IMR-90 (cell line): ENCODE measurements at places on chromosomes 1 and 21.

DNA sequence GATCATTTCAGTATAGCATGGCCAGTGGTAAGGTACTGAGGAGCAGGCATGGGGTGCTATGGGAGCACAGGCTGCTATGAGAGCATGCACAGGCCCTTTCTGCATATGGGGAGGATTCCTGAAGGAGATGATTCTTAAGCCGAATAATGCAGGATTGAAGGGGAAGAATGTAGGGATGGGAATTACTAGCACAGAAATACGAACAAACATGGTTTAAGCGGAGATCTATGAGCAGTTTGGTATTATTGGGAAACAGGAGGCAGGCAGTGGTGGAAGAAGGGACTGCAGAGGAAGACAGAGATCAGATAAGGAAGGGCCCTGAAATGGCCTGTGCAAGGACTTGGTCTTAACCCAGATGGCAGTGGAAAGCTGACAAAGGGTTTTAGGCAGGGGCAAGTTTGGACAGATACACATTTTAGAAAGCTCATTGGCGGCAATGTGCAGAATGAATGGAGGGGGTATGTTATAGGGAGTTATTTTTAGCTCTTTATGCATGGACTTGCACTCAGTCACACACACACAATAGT lies 1.7 kb downstream of the OSCP1 start:
- no peak overlapping the region for H3K27ac ChIP-seq
- no peak for DNase-seq
- H3K36me3 ChIP-seq: no peaks in the 10 kb centered on the region
- no peak overlapping the region for H3K4me3 ChIP-seq
- no peaks in the 10 kb centered on the region for H3K27me3 ChIP-seq

- no peaks in the 10 kb centered on the region for H3K36me3 ChIP-seq
- no peak for DNase-seq
- H3K4me3 ChIP-seq: no peak overlapping the region
- H3K27me3 ChIP-seq: no peaks in the 10 kb centered on the region; the same call in none of the 2 replicates
- no peak overlapping the region for H3K27ac ChIP-seq
These were observed 122.7 kb downstream of the FASLG start for GRCh38 chr1:172781513-172782140.

- no peaks in the 10 kb centered on the region for H3K27me3 ChIP-seq
- peak overlapping the region; percentile 85 for H3K27ac ChIP-seq
- H3K4me3 ChIP-seq: peak overlapping the region; percentile 22; the same call in 1 of the 2 replicates
- no peaks in the 10 kb centered on the region for H3K36me3 ChIP-seq
- peaks cover 6% of the 10 kb centered on the region for H3K4me1 ChIP-seq
These were observed 2.5 kb upstream of the BCL10 start for GRCh38 chr1:85278853-85279314.

DNA sequence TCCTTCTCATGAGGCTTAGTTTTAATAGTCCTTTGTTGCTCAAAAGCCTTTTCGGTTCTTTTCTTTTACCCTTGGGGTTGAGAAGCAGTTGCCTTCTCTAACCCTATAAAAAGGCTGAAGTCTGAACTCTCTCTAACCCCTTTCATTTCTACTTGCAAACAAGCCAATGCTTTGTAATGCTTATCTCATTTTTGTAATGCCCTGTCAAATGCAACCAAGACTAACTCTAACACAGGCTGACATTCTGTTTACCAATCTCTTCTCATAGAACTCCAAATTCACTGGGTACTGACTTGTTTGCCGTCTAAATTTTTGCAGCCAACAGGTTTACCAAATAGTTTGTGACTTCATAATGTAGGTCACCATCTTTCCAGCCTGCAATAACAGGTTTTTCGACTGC lies 233.9 kb upstream of the SNX7 start:
- DNase-seq: no peak
- H3K36me3 ChIP-seq: no peaks in the 10 kb centered on the region
- no peaks in the 10 kb centered on the region for H3K27me3 ChIP-seq
- H3K4me1 ChIP-seq: no peaks in the 10 kb centered on the region
- no peak overlapping the region for H3K27ac ChIP-seq

GRCh38 chr1:65832296-65832695 lies 39.6 kb downstream of the PDE4B start:
- DNase-seq: peak; percentile 72
- H3K27me3 ChIP-seq: no peaks in the 10 kb centered on the region
- H3K4me3 ChIP-seq: no peak overlapping the region
- H3K4me1 ChIP-seq: no peaks in the 10 kb centered on the region
- H3K36me3 ChIP-seq: no peaks in the 10 kb centered on the region
- H3K27ac ChIP-seq: no peak overlapping the region

- no peak overlapping the region for H3K4me3 ChIP-seq
- DNase-seq: no peak
- no peaks in the 10 kb centered on the region for H3K4me1 ChIP-seq
- H3K27me3 ChIP-seq: no peaks in the 10 kb centered on the region
- H3K36me3 ChIP-seq: no peaks in the 10 kb centered on the region
These were observed 590.6 kb downstream of the NUF2 start for GRCh38 chr1:163912170-163912884.

GRCh38 chr1:15799004-15799867 lies 8.2 kb downstream of the UQCRHL start:
- H3K27me3 ChIP-seq: no peaks in the 10 kb centered on the region
- H3K36me3 ChIP-seq: no peaks in the 10 kb centered on the region
- DNase-seq: peak; percentile 96
- peaks cover 43% of the 10 kb centered on the region for H3K4me1 ChIP-seq
- peak overlapping the region; percentile 81 for H3K27ac ChIP-seq
- H3K4me3 ChIP-seq: no peak overlapping the region

- DNase-seq: no peak
- no peak overlapping the region for H3K27ac ChIP-seq
- no peaks in the 10 kb centered on the region for H3K27me3 ChIP-seq
- H3K4me1 ChIP-seq: no peaks in the 10 kb centered on the region
- H3K4me3 ChIP-seq: no peak overlapping the region
These were observed 55.2 kb downstream of the ATP1B1 start for GRCh38 chr1:169161496-169162194.

DNA sequence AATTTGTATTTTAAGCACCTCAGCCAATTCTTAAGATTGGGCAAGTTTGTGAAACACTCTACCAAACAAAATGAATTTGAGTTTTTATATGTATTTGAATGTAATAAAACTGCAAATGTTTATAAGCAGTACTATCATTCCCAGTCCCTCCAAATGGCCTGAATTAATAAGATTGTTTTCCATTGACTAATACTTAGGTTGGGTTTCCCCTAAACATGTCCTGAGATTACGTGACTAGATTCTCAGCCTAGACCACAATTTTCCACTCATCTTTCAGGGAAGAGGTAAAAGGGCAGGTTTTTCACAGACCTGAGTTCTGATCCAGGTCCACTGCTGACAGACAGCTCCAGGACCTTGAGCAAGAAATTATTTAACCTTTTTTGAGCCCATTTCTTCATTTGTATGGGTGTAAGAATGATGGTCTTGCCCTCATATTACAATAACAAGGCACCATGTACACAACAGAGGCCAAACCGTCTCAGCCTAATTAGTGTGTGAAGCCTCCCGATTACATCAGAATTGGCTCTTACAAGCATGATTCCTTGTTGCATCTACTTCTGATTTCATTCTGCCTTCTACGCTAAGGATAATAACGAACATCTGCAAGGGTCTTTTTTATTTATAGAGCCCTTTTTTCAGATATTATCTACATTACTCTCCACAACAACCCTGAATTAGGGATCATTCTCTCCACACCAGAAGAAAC lies 51.2 kb downstream of the BEND5 start:
- no peaks in the 10 kb centered on the region for H3K27me3 ChIP-seq
- no peak overlapping the region for H3K27ac ChIP-seq
- no peak overlapping the region for H3K4me3 ChIP-seq
- H3K4me1 ChIP-seq: no peaks in the 10 kb centered on the region
- peak; percentile 7 for DNase-seq

DNA sequence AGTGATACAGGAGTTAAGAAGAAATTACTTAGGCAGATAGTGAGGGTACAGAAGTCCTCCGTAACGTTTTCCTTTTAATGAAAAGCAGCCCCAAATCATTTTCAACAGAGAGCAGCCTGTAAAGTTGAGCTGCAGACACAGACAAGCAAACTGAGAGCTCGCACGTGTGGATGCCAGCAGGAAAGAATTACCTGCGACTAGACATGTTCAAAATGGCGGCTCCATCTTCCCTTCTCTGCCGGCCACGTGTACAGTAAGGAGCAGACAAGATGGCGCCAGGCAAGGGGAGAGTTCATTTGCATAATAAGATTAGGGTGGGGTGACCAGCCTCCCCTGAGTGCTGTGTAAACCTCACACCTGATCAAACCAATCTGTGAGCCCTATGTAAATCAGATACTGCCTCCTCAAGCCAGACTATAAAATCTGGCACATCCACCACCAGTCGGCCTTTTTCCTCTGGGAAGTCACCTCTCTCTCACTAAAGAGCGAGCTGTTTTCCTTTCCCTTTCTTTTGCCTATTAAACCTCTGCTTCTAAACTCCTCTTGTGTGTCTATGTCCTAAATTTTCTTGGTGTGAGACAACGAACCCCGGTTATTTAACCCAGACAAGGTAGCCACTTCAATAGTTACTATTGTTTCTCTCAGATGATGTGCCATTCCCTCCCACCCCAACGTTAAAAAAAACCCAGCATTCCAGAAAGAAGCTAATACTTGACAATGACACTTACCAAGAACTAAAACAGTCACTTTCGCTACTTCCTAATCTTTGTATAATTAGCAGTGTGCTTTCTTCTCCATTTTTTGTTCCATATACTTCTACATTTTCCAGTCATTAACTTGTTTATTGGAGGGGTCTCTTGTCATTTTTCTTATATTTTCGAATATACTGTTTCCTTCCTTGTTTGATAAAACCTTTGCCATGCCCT lies 27.4 kb downstream of the DUSP10 start:
- H3K27ac ChIP-seq: peak overlapping the region; percentile 36; the same call in 1 of the 2 replicates
- DNase-seq: no peak
- H3K27me3 ChIP-seq: no peaks in the 10 kb centered on the region
- H3K36me3 ChIP-seq: peaks cover 22% of the 10 kb centered on the region
- no peak overlapping the region for H3K4me3 ChIP-seq

DNA sequence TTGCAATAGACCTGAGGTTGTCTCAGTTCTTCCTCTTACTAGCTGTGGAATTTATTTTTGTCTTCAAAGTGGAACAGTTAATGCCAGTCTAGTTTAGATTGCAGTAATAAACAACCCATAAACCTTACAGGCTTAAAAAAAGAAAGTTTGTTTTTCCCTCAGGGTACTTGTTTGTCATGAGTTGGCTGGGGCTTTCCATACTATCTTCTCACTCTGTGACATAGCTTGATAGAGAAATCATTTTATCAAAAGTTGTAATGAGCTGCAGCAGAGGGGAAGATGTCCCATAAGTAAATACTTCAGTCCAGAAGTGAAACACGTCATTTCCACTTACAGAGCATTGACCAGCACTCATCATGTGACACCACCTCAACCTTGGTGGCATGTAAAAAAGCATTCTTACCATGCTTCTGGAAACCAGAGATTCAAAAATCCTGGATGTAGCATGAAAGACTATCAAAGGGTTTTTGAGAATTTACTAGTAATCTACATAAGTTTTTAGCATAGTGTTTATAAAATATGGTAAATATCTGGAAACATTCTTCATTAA lies 62.8 kb upstream of the COL11A1 start:
- DNase-seq: peak; percentile 11
- H3K4me3 ChIP-seq: no peak overlapping the region
- no peak overlapping the region for H3K27ac ChIP-seq
- H3K36me3 ChIP-seq: no peaks in the 10 kb centered on the region
- H3K27me3 ChIP-seq: no peaks in the 10 kb centered on the region

DNA sequence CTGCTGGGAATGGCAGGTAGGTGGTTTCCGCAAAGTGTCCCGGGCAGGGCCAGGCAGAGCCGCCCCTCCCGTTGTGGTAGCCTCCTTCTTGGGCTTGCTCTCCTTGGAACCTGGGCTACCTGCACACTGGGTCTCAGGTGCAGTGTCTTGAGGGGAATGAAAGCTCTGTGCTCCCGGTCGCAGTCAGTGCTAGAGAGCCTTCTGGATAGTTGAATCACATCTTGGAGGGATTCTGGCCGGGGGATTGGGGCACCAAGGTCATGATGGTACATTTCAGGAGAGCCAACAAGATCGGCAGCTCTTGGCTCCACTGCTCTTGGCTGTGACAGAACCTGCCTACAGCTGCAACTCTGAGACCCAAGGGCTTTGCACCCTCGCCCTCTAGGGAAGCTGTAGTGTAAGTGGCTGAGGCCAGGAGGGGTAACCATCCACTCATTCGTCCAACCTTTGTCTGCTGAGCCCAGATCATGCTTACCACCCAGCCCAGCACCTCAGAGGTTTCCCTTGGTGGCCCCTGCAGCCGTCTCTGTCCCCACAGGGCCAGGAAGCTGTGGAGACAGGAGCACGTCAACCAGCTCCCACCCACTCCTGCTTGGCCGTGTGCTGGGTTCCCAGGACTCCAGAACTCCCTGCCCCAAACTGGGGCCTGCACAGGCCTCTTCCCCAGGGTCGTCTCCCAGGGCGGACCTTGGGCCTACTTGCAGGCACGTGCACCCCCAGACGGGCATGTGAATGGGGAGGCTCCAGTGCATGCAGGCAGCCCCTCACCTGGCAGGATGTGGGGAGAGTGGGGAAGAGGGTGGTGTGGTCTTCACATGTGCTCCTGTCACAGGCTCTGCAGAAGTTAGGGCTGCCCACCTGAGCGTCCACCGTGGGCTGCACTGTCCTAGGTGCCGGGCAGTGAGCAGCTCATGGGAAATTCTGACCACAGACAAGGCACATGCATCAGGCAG lies 40.0 kb downstream of the NTPCR start:
- no peak overlapping the region for H3K4me3 ChIP-seq
- no peaks in the 10 kb centered on the region for H3K27me3 ChIP-seq
- DNase-seq: no peak
- no peak overlapping the region for H3K27ac ChIP-seq

GRCh38 chr1:234512451-234512861 lies 33.5 kb upstream of the TARBP1 start:
- H3K27ac ChIP-seq: no peak overlapping the region
- H3K36me3 ChIP-seq: no peaks in the 10 kb centered on the region
- H3K4me3 ChIP-seq: no peak overlapping the region
- H3K4me1 ChIP-seq: peaks cover 18% of the 10 kb centered on the region
- no peak for DNase-seq
- no peaks in the 10 kb centered on the region for H3K27me3 ChIP-seq

DNA sequence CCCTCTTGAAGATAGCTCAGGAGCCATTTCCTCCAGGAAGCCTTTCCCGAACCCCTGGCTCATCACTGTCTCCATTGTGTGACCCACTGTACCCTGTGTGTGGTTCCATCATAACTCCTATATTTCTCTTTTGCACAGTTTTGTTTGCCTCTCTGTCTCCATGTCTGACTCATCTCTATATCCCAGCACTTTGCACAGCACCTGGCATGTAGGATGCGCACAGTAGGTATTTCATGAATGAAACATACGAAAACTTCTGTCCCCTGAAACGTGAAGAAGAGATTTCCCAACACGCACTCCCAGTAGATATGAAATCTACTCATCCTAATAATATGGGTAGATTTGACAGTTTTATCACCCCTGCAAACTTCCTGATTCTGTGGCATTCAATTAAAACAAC lies 275.2 kb downstream of the NFIA start:
- no peak overlapping the region for H3K27ac ChIP-seq
- H3K36me3 ChIP-seq: no peaks in the 10 kb centered on the region
- no peak for DNase-seq
- H3K4me3 ChIP-seq: no peak overlapping the region
- H3K27me3 ChIP-seq: no peaks in the 10 kb centered on the region

- peaks cover 11% of the 10 kb centered on the region for H3K4me1 ChIP-seq
- peak; percentile 80 for DNase-seq
- H3K27me3 ChIP-seq: no peaks in the 10 kb centered on the region
- no peak overlapping the region for H3K27ac ChIP-seq
- peaks cover 3% of the 10 kb centered on the region for H3K36me3 ChIP-seq
- H3K4me3 ChIP-seq: no peak overlapping the region
These were observed 28.6 kb upstream of the PLEKHG5 start for GRCh38 chr1:6519935-6520671.

GRCh38 chr1:7884757-7885156 lies 31.9 kb upstream of the UTS2 start:
- no peak overlapping the region for H3K27ac ChIP-seq
- no peaks in the 10 kb centered on the region for H3K4me1 ChIP-seq
- no peak overlapping the region for H3K4me3 ChIP-seq
- H3K27me3 ChIP-seq: peaks cover 4% of the 10 kb centered on the region; the same call in 1 of the 2 replicates
- DNase-seq: no peak
